IMR-90 (cell line): ENCODE measurements at places on chromosomes 11 and 22. TPM values are rescaled to one million over a fixed set of nuclear protein-coding genes. Genes with fewer than 3 reads are reported as not detected.

UBE2L6 gene
- total RNA-seq, result 34.4 and 37.5 TPM in 2 replicates

MPPED1 gene
- not detected in 2 replicates for total RNA-seq

GPHA2 gene
- not detected in 2 replicates for total RNA-seq

VPREB1 gene
- total RNA-seq, result not detected in 2 replicates

SYCE3 gene
- not detected in 2 replicates for total RNA-seq

JAML gene
- not detected in 2 replicates for total RNA-seq

TLCD5 gene
- total RNA-seq, result 11.5 and 11.7 TPM in 2 replicates

RIMBP3B gene
- 0.18 and 0.28 TPM in 2 replicates for total RNA-seq

OR51E1 gene
- total RNA-seq, result not detected in 2 replicates

XNDC1N gene
- total RNA-seq, result 7.2 and 8.8 TPM in 2 replicates

DSCAML1 gene
- total RNA-seq, result not detected in 2 replicates

BTG4 gene
- not detected in 2 replicates for total RNA-seq

CECR2 gene
- total RNA-seq, result not detected in 2 replicates

NXPE4 gene
- total RNA-seq, result not detected in 2 replicates

SLC6A5 gene
- total RNA-seq, result not detected in 2 replicates

RAB36 gene
- total RNA-seq, result 2.5 and 3.6 TPM in 2 replicates

CARD10 gene
- 6.1 TPM in 2 replicates for total RNA-seq
